Pons (tissue), 1 donor: ENCODE measurements at places on chromosomes 7 and 10.

DNA sequence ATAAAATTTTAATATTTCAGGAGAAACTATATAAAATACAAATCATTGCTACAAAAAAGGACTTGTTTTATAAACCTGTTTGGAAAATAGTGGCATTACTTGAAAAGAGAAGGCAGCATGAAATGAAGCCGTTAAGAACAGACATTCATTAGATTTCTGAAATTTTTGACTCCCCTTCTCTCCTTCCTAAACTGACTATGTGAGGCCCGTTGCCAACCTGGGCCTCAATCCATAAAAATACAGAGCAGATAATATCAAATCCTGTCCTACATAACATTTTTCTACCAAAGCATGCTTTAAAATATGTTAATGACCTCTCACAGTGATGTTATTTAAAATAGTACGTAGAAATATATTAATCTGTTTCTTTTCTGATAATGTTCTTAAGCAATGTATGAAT lies 34.5 kb upstream of the ING3 start:
- DNase-seq = no peak

DNA sequence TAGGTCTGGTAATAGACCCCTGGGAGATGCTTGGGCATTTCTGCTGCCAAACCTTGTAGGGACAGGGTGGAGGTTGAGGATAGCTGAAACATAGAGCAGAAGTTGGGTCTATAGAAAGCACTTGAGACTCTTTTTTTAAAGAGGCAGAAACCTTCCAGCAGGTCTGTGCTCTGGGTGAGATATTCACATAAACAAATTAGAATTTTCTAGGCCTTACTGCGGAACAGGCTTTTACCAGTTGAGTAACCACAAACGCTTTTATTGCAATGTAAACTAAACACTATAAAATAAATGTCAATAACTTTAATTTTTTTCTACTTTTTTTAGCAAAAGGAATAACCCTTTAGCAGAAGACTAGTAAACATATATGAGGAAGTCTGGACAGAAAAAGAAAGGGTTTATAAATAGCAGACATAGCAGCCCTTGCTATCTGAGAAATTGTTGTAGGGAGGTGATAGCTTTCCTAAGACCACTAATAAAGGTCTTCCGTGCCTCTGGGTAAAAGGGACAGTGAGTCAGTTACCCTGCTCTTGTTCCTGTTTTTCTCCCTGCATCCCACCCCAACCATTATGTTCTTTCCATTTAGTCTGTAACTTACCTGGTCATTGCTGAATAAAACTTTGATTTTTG lies 38.7 kb downstream of the CACNB2 start:
- DNase-seq = no peak

DNA sequence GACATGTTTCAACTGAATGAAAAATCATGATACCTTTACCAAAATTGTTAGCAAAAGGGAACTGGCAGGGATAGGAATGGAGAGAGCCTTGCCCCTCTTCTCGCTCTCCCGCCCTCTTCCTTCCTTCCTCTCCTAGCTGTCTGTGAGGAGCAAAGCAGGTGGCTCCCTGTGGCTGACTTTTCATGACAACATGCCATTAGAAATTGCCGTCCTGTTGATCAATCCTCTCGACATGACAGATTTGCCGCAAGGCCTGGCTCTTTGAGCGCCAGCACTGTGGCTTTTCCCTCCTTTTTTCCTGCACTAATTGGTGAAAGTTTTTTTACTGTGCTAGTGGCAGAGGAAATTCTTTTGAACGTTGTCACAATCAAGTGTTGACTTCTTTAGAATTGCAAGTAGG lies 171.1 kb downstream of the TCF7L2 start:
- DNase-seq = no peak

DNA sequence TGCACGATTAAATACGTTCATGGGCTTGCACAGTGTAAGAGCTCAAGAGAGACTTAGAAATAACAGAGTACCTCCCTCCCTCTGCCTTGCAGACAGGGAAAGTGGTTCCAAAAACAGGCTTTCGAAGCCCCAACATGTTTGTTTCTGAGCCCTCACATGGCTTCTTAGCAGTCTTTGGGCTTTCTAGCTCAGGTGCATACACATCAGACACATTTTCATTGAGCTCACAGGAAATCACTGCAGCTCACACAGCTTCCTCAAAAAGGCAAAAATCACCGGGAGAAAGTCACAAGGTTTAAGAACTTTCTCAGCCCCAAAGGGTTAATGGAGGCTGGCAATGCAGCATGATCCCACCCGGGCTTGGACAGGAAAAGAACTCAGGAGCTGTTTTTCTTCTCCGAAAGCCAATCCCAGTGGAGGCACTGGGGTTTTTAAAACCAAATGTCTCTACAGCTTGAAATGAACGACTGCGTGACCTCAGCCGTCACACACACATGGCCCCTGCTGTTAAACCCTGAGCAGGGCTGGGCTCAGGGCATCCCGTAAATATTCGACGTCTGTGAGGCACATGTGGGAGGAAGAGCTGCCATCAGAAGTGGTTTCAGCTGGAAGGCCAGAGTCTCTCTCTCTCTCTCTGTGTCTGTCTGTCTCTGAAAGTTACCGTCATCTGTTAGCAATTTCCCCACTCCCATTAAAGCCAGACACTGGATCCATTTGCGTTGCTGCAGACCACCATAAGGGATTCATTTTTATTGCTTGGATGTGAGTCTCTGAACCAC lies 69.7 kb downstream of the CALML3 start:
- DNase-seq = no peak

DNA sequence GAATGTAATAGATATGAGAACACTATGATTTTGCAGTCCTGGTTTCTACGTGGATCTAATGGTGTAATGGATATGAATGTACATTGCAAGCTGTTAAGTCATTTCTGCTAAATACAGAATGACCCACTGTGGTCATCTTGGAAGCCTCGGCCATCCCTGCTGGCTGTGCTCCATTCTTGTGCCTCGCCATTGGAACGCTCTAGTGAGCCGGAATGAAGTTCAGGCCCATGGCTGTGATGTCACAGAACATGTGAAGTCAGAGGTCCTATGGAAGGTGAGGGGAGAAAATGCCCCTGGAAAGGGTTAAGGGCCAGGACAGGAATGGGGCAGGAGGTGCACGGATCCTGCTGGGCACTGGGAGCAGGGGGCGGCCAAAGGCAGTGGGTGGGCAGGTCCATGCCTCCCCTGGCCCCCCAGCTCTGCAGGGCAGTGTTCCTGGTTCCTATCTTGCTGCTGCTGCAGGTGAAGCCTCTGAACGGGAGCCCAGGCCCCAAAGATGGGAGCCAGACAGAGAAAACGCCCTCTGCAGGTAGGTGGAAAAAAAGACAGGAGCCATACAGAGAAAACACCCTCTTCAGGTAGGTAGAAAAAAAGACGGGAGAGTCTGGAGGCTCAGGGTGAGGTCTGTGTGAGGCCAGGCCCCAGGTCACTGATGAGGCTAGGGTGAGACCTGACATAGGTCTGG lies at the start of gene LLCFC1:
LLCFC1 (plus strand) TSS at position 259 of the 685 bp plus-strand sequence; CDS start at position 397, 138 bp downstream.
- no peak for DNase-seq
